ENCODE measurements at places on chromosomes 1 and 21.

- DNase-seq: no peak
Measured at GRCh38 chr1:160945079-160945478, 9.5 kb downstream of the ITLN2 start.

DNA sequence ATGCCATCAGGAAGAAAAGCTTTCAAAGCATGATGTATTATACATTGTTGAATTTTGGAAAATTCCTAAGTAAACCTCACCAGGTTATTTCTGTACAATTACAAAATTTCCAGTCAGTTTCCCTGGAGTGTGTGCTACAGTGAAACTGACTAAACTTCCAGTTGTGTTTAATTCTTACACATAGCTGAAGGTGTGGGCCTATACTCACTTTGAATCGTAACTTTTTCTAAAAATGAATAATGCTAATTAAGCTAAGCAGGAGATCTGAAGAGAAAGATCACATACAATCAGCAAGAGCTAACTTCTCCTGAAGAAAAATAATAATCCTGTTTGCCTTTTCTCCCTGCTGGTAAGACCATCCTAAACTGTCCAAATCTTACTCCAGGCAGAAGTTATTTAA, 537.2 kb upstream of the PBX1 start:
- DNase-seq: no peak

- DNase-seq: no peak
Measured at GRCh38 chr1:83994111-83994510, 4.8 kb downstream of the TTLL7 start.

GRCh38 chr1:4267381-4268261, 367.5 kb upstream of the C1orf174 start:
- no peak for DNase-seq

DNA sequence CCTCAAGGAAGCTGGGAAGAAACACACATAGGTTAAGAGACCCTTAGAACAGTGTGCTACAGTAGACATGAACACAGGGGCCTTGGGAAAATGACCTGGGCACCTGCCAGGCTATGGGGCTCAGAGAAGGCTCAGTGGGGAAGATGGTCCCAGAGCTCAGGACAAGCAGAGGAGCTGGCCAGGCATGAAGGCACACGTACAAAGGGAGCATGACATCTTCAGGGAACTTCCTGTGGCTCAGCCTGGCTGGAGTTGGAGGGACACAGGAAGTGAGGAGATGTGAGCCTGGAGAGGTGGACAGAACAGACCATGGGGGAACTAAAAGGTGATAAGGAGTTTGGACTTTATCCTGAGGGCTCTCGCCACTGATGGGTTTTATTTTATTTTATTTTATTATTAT, 3.8 kb upstream of the SLC50A1 start:
- no peak for DNase-seq
